ENCODE measurements at places on chromosomes 12 and 14.
A peak's percentile ranks its signal among the peaks of the same experiment; 100 is the strongest.

DNA sequence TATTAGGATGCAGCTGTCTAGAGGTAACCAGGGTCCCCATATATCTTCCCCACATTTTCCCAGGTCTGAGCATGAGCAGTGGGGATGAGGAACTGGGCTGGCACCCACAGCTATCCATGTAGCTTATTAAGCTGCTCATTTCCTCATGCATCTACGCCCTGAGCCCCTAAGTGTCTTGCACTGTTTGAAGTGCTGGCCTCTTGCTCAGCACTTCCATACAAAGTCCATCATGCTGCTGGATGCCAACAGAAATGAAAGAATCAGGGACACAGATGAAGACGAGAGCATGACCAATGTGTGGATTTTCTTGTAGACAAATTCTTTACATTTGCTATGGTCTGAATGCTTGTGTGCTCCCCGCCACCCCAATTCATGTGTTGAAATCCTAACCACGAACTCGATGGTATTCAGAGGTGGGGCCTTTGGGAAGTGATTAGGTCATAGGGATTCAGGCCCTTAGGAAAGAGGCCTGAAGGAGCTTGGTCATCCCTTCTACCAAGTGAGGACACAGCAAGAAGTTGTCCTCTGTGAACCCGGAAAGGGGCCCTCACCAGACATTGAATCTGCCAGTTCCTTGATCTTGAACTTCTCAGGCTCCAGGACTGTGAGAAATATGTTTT lies 54.5 kb downstream of the C12orf75 start:
- H3K4me1 ChIP-seq, result no peaks in the 10 kb centered on the region
- no peaks in the 10 kb centered on the region for H3K36me3 ChIP-seq
- no peak for DNase-seq
- no peak overlapping the region for H3K4me3 ChIP-seq
- no peaks in the 10 kb centered on the region for H3K27me3 ChIP-seq

- H3K36me3 ChIP-seq, result peaks cover 7% of the 10 kb centered on the region
- peak overlapping the region; percentile 95 for H3K27ac ChIP-seq
- H3K27me3 ChIP-seq, result no peaks in the 10 kb centered on the region
These were observed 109.4 kb upstream of the ATF7IP start for GRCh38 chr12:14256121-14256520.

- peaks cover 40% of the 10 kb centered on the region for H3K27me3 ChIP-seq
- no peaks in the 10 kb centered on the region for H3K36me3 ChIP-seq
- DNase-seq, result peak; percentile 48
These were observed 163.4 kb downstream of the SAMD4A start for GRCh38 chr14:54730156-54730961.

DNA sequence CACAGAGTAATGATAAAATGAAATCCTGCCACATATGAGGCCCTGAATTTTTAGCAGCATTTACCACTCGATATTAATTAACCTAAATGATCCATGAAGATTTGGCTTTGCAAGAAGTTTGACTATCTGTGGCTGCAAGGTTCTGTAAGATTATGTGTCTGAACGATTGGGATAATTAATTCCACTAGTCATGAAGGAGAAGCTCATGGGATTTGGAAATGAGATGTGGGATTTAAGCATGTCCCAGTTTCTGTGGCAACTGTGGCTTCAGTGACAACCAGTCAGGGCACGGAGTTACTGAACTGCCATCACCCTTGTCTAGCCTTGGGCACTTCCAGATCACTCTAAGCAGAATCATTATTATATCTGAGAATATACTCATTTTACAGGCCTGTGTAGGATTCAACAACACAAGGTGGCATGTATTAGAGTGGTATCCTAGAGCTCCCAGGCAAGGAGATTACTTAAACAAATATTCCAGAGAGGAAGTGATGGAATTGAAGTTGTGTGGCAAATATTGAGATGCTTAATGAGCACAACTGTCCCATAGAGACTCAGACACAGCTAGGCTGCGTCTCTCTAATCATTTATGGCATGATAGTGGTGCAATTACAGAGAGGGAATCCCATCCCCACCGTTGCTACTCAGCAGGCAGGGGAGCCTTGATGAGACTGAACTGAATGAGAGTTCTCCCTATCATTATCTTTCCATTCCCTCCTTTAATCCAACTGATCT lies 205.0 kb upstream of the KRR1 start:
- H3K27ac ChIP-seq, result no peak overlapping the region
- no peaks in the 10 kb centered on the region for H3K36me3 ChIP-seq
- H3K4me3 ChIP-seq, result no peak overlapping the region
- DNase-seq, result no peak

DNA sequence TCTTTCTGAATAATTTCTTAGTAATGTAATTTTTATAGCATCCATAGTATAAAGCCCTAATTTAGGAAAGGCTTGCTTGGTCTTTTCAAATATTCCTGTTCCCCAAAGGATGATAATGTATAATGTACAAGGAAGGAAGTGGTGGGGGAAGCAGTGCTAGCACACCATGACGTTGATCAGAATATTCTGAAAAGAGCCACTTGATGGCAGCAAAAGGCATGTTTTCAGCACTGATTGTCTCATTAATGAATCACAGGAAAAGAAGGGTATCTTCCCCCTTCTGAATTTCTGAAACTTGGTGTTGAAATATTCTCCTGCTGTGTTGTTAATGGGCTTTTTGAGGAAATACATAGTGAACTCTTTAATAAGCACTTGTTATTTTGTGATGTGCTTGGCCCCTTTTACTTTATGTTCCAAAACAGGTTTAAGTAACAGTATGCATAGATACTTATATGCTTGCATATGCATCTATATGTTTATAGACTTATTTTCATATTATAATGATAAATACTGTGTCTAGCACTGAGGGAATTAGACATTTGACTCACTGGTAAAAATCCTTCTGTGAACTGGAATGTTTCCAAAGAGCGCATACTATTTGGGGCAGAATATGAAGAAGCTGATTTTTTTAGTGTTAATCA lies 122.0 kb downstream of the TMEM117 start:
- H3K27me3 ChIP-seq, result no peaks in the 10 kb centered on the region
- no peak overlapping the region for H3K4me3 ChIP-seq
- H3K27ac ChIP-seq, result no peak overlapping the region

GRCh38 chr12:129185855-129186254 lies 332.6 kb downstream of the GLT1D1 start:
- H3K27me3 ChIP-seq, result no peaks in the 10 kb centered on the region
- no peak overlapping the region for H3K27ac ChIP-seq
- H3K4me3 ChIP-seq, result no peak overlapping the region
- DNase-seq, result no peak
- H3K36me3 ChIP-seq, result no peaks in the 10 kb centered on the region

DNA sequence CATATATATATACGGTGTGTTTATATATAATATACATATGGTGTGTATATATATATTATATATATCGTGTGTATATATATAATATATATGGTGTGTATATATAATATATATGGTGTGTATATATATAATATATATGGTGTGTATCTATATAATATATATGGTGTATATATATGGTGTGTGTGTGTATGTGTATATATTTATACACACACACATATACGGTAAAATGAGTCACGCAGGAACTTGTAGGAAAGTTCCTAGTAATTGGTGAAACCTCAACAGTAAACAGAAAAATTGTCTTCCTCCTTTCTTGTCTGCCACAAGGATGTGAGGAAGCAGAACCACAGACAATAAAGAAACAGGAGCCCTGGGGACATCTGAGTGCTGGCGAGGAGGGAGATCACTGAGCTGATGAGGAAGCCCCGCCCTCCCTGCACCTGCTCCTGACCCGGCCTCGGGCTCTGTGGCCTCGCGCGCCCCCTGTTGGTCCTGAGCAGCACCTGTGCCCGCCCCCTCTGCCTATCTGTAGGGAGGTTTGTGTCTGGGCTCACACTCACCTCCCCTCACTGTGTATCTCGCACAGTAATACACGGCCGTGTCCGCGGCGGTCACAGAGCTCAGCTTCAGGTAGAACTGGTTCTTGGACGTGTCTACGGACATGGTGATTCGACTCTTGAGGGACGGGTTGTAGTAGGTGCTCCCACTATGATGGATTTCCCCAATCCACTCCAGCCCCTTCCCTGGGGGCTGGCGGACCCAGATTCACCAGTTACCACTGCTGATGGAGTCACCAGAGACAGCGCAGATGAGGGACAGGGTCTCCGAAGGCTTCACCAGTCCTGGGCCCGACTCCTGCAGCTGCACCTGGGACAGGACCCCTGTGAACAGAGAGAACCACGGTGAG lies 1079.4 kb downstream of the TMEM121 start:
- no peak overlapping the region for H3K27ac ChIP-seq
- H3K27me3 ChIP-seq, result peaks cover 34% of the 10 kb centered on the region
- no peak overlapping the region for H3K4me3 ChIP-seq
- H3K36me3 ChIP-seq, result no peaks in the 10 kb centered on the region
- H3K4me1 ChIP-seq, result peaks cover 7% of the 10 kb centered on the region

- H3K4me1 ChIP-seq, result no peaks in the 10 kb centered on the region
- H3K27me3 ChIP-seq, result no peaks in the 10 kb centered on the region
- no peak for DNase-seq
- peaks cover 54% of the 10 kb centered on the region for H3K36me3 ChIP-seq
- H3K27ac ChIP-seq, result peak overlapping the region; percentile 44
These were observed 30.3 kb downstream of the DEGS2 start for GRCh38 chr14:100129161-100129589.

DNA sequence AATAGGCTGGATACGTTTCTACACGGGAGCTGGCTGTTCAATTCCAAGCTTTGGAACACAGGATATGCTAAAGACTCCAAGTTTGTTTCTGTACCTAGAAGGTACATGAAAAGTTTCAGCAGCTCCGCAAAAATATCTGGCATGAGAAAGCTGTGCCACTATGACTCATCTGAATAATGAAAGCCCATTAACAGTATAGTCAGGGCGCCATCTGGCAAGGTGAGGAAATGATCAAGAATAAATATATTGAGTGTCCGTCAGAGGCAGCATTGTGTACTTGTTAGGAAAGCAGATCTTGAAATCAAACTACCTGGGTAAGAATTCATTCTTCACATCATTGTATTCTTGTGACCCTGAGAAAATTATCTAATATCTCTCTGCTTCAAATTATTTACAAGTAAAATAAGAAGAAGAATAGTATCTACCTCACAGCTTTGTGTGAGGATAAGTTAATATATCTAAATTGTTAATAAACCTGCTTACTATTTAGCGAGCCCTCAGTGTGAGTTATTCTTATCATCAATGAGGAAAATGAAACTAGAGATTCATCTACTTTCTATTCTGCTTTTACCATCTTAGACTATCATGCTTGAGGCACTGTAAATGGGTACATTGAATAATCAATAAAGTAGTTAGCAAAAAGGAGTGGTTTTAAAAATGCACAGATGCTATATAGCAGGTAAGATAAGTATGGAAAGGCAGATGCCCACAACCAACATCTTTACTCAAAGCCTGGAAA lies 53.5 kb downstream of the FSCB start:
- no peaks in the 10 kb centered on the region for H3K36me3 ChIP-seq
- DNase-seq, result no peak
- H3K4me1 ChIP-seq, result no peaks in the 10 kb centered on the region

DNA sequence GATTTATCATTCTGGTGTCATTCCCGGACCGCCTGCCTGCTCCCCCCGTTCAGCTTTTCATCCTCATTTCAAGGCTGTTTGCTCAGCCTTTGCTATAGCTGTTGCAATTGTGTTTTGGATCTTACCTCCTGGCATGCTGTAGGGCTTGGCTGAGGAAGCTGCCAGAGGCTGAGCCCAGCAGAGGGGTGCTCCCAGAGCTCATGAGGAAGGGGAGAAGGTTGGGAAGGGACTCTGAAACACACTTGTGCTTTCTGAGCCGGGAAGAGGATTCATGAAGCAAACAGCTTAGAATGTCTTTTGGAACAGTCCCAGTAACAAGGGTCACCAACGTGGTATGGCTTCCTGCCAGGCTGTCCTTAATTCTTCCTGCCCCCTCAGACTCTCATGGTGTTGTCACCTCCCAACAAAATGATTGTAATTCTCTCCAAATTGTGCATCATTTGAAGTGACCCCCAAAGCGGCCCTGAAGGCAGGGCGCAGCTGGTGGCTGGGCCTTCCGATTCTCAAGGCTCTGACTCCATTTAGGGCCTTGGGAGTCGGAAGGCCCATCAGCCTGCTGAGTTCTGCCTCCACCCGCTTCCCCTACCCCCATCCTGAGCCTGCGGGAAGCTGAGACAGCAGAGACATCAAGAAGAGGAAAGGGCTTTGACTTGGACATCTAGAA lies 111.9 kb upstream of the ARHGAP5 start:
- H3K27ac ChIP-seq, result no peak overlapping the region
- no peaks in the 10 kb centered on the region for H3K36me3 ChIP-seq
- peaks cover 1% of the 10 kb centered on the region for H3K27me3 ChIP-seq
- H3K4me1 ChIP-seq, result peaks cover 15% of the 10 kb centered on the region
- DNase-seq, result no peak

- peaks cover 3% of the 10 kb centered on the region for H3K27me3 ChIP-seq
- no peak for DNase-seq
- H3K4me3 ChIP-seq, result no peak overlapping the region
- no peaks in the 10 kb centered on the region for H3K4me1 ChIP-seq
These were observed 21.8 kb upstream of the MEG3 start for GRCh38 chr14:100804138-100804537.

GRCh38 chr12:31658471-31659086 lies 909 bp upstream of the ETFBKMT start:
- no peaks in the 10 kb centered on the region for H3K36me3 ChIP-seq
- no peaks in the 10 kb centered on the region for H3K27me3 ChIP-seq

- no peak overlapping the region for H3K27ac ChIP-seq
- no peak for DNase-seq
- H3K4me1 ChIP-seq, result no peaks in the 10 kb centered on the region
- no peaks in the 10 kb centered on the region for H3K36me3 ChIP-seq
These were observed 13.7 kb upstream of the LIMA1 start for GRCh38 chr12:50297027-50297426.

GRCh38 chr12:116610971-116611541 lies 51.9 kb downstream of the MAP1LC3B2 start:
- no peak for DNase-seq
- H3K4me1 ChIP-seq, result peaks cover 5% of the 10 kb centered on the region
- no peak overlapping the region for H3K27ac ChIP-seq
- no peak overlapping the region for H3K4me3 ChIP-seq
- H3K36me3 ChIP-seq, result no peaks in the 10 kb centered on the region

- H3K4me1 ChIP-seq, result no peaks in the 10 kb centered on the region
- no peak overlapping the region for H3K27ac ChIP-seq
- DNase-seq, result no peak
These were observed 631.0 kb upstream of the STXBP6 start for GRCh38 chr14:25680934-25681333.

DNA sequence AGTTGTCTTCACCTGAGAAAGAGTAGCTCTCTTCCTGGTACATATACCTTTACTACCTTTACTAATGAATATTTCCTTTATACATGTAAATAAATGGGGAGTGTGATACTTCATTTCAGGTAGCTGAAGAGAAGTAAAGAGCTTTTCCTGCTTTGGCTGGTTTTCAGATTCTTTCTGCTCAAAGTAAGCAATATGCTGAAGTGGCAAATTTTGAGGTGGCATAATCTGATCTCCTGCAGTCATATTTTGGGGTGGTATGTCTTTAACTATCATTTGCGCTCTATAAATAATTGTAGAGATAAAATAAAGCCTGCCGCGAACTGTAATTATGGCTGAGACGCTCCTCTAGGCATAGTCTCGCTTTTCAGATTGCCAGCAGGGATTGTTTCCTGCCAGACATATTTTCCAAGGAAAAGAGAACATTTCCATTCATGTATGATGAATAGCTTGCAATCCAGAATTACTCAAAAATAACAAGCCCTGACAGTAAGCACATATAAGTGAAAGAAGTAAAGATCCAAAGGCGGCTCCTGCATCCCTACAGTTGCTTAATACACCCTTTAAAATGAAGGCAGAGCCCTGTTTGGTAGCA lies 200.7 kb downstream of the C12orf50 start:
- H3K27ac ChIP-seq, result no peak overlapping the region
- no peak for DNase-seq
- H3K4me3 ChIP-seq, result no peak overlapping the region
- H3K27me3 ChIP-seq, result no peaks in the 10 kb centered on the region
- no peaks in the 10 kb centered on the region for H3K4me1 ChIP-seq

- H3K27ac ChIP-seq, result peak overlapping the region; percentile 13
- DNase-seq, result no peak
- H3K4me1 ChIP-seq, result peaks cover 11% of the 10 kb centered on the region
- H3K36me3 ChIP-seq, result no peaks in the 10 kb centered on the region
These were observed 240.7 kb upstream of the PLEKHG7 start for GRCh38 chr12:92462049-92462448.

Data from activated T-helper 1 cell treated with anti-CD3 and anti-CD28 coated beads, Interleukin-12 subunit alpha, Interleukin-12 subunit beta, Interleukin-2, Interleukin-4 antibody, amounts not matched to agents 30 ng/mL and 10 ng/mL and 1 ng/mL, durations not matched to agents 14 hours and 24 hours and 36 hours (primary cell).